ENCODE measurements at places on chromosomes 1 and 21.

DNA sequence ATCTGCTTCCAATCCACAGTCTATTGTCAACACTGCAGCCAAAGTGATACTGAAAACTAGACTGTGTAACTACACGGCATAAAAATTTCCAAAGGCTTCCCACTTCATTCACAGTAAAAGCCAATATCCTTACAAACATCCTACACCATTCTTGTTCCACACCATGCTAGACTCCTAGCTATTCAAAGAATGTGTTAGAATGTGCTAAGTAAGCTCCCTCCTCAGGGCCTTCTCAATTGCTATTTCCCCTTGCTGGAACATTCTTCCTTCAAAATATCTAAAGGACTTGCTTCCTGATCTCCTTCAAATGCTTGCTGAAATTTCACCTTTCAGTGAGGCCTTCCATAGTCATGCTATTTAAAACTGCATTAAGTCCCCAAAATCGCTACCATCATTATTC, 228.1 kb downstream of the AKT3 start:
- DNase-seq, result no peak

- no peak for DNase-seq
Measured at GRCh38 chr1:112034277-112034676, 44.8 kb upstream of the KCND3 start.

GRCh38 chr1:110390692-110391245, at the start of gene SLC16A4:
Gene SLC16A4 (minus strand): TSS chr1:110391026. CDS start chr1:110389323, 1,703 bp downstream.
- no peak for DNase-seq

DNA sequence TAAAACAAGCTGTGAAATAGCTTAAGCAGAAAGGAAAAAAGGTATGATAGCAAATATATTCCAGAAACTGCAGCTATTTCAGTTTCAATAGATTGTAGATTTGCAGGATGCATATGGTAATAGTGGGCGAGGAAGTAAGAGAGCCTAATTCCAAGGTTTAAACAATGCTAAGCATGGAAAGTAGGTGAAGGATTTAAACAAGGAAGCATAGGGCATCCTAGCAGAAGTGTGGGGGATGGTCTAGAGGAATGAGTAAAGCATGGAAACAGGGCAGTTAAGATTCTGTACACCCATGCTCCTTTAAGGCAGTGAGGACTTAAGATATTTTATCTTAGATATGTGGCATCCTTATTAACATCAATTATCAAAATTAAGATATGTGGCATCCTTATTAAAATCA, 2.6 kb downstream of the IVNS1ABP start:
- DNase-seq, result no peak

GRCh38 chr1:229035748-229036082, 235.2 kb upstream of the RAB4A start:
- DNase-seq, result no peak

- DNase-seq, result no peak
Measured at GRCh38 chr1:7582460-7582972, 188.6 kb upstream of the VAMP3 start.

GRCh38 chr21:44054710-44055109, 42.6 kb downstream of the TRAPPC10 start:
- no peak for DNase-seq

DNA sequence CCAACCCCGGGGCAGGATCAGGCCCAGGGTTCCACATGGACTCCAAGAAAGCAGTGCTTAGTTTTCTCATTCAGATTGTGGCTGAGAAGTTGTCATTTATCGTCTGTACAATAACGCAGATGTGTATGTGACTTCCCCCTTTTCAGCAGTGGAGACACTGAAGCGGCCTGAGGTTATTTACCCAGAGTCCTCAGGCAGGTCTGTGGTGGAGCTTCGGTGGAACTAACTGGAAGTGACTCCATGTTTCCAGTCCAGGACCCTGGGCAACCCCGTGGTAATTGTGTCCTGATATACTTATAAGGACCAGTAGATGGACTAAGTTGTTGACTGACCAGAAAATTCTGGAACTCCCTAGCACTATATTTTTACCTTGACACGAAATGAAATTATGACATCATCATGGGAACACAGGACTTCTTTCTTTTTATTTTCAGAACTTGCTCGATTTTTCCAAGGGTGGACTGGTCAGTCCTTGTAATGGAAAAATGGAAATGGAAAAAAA, 1.0 kb upstream of the IER5 start:
- DNase-seq, result no peak

DNA sequence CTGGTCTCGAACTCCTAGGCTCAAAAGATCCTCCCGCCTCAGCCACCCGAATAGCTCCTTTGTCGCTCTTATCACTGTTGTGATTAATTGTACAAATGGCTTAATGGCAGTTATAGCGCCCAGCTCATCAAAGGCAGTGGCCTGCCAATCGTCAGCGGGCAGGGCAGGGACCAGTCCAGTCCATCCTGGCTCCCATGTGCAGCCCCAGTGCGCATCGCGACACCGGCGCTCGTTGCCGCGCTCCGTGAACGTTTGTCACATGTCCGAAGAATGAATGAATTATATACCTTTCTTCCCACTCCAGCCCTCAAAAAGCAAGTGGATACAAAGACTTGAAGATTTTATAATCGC, 18.4 kb downstream of the MTX1 start:
- no peak for DNase-seq

GRCh38 chr1:44034976-44035716, 3.9 kb upstream of the SLC6A9 start:
- no peak for DNase-seq

DNA sequence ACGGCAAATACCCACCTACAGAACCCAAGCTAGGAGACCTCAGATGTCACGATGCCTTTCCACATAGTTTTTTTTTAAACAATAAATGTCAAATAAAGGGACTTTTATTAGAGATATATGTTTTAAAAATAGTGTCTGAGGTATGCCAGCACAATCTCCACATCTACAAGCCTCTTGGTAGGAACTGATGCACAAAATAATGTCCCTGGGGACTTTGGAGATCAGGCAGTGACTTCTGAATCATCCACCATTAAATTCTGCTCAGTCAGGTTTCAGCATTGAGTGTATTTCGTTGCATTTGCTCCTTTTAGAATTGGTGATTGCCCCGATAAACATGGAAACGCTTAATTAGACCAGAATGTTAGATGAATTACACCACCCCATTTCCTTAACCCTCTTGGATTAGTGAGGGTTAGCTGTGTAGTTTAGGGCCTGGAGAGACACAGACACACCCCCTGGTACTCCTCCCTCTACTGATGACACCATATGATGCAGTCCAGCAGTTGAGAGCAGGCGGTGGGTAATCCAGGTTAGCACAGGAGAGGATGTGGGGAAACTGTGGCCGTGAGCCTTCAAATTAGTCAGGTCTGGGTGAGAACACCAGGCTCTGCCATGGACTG, 33.6 kb downstream of the LGR6 start:
- DNase-seq, result no peak

- no peak for DNase-seq
Measured at GRCh38 chr1:82455342-82455741, 654.6 kb downstream of the ADGRL2 start.

DNA sequence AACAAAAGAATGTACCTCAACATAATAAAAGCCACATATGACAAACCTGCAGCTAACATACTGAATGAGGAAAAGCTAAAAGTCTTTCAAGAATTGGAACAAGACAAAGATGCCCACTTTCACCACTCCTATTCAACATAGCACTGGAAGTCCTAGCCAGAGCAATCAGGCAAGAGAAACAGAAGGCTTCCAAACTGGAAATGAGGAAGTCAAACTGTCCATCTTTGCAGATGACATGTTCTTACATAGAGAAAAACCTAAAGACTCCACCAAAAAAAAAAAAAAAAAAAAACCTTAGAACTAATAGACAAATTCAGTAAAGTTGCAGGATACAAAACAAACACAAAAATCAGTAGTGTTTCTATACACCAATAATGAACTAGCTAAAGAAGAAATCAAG, 20.2 kb downstream of the NSL1 start:
- no peak for DNase-seq

- DNase-seq, result no peak
Measured at GRCh38 chr1:23029337-23029736, 10.1 kb downstream of the KDM1A start.

DNA sequence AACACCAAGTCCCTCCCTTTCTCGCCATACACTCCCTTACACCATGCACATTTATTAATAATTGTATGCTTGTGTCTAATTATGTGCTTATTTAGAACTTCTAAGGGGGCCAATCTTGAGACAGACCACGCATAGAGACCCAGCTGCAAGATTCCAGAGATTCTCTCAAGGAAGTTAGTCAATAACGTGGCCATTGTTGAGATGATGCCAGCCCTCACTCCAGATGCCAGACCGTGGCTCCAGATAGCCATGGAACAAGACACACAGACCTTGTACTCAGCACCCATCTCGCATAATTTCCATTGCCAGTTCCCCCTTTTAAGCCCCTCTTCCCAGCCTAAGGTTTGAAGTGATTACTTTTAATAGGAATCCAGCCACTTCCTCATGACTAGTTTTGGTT, 62.4 kb downstream of the DIRAS3 start:
- no peak for DNase-seq

DNA sequence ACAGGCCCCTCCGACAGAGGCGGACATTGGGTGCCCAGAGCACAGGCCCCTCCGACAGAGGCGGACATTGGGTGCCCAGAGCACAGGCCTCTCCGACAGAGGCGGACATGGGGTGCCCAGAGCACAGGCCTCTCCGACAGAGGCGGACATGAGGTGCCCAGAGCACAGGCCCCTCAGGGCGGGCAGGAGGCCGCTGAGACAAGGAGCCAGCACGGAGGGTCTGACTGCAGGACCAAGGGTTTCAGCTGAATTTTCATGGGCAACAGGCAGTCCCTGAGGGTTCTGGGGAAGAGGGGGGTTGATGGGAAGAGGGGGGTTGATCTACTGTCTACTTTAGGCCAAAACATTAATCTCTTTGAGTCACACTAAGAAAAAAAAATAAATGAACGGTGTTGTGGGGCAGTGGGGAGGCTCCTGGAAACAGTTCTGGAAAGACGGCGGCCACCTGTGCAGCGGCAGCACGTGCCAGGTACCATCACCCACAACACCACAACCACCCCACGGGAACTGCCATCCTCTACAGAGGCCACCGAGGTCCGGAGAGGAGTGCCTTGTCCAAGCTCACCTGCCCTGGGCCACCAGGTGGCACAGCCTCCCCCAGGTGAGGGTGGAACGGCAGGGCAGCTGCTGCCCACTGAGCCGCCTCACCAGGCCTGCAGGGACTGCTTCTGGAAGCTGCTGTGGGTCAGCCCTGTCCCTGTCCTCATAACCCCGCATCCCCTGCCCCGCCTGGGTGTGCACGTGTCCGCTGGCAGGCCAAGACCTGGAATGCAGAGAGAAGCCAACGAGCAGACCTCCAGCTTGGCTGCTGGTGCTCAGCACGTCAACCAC, 20.5 kb downstream of the PRDM15 start:
- no peak for DNase-seq
